CD4-positive, alpha-beta T cell treated with Interleukin-17A for 1 hour (primary cell): ENCODE measurements at places on chromosomes 16 and 17.

GRCh38 chr16:11737713-11738112 lies 4.9 kb downstream of the TXNDC11 start:
- DNase-seq, result no peak

GRCh38 chr16:22789281-22789945 lies 24.5 kb upstream of the HS3ST2 start:
- no peak for DNase-seq

DNA sequence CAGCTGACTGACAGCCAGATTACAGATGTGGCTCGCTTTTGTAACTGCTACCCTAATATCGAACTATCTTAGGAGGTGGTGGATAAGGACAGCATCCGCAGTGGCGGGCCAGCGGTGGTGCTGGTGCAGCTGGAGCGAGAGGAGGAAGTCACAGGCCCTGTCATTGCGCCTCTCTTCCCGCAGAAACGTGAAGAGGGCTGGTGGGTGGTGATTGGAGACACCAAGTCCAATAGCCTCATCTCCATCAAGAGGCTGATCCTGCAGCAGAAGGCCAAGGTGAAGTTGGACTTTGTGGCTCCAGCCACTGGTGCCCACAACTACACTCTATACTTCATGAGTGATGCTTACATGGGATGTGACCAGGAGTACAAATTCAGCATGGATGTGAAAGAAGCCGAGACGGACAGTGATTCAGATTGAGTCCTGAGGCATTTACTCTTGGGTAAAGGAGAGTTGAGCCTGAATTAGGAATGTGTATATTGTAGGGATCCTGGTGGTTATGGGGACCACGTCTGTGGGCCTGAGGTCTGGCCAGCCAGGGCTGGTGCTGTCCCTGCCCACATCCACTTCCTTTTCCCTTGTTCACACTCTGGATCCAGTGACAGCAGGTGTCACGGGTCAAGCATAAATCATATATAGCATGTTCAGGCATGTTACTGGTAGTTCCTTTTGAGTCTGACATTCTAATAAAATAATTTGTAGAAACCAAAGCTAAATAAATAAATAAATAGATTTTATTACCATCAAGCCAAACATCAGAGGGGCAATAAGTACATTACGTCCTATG lies 89.0 kb upstream of the SMURF2 start:
- DNase-seq, result no peak

DNA sequence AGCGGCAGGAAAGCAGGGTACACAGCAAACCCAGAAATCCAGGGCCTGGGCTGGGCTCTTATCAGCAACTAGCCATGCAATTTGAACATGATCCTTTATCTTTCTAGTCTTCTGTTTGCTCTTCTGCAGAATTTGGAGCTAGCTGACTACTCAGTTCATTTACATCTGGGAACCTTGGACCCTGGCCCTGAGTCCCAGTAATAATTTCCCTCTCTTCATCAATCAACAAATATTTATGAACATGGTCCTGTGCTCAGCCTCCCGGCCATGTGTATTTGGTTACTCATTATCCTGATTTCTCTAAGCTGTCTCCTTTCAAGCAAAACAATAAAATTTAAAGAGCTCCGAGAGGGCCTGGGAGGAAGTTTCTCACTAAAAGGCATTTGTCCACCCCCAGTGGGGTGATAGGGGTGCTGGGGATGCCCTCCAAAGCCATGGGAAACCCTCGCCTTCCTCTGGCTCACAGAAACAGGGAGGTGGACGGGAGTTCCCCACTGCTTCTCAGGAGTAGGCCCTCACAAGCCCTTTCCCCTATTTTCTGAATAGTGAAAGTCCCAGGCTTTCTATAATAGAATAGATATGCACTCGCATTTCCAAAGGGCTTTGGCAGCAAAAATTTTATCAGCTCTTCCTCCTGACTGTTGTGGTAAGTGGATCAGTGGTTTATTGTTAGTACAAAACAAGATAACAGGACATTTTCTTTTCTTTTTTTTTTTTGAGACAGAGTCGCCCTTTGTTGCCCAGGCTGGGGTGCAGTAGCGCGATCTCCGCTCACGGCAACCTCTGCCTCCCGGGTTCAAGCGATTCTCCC lies 6.9 kb upstream of the WDR59 start:
- no peak for DNase-seq

DNA sequence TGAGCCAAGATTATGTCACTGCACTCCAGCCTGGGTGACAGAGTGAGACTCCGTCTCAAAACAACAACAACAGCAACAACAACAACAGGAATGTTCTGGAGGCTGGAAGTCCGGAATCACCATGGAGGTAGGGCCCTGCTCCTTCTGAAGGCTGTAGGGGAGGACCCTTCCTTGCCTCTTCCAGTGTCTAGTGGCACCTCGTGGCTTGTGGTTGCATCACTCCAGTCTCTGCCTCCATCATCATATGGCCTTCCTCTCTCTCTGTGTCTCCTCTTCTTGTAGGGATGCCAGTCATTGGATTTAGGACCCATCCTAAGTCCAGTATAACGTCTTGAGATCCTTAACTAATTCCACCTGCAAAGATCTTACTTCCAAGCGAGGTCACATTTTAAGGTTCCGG lies 14.0 kb downstream of the NAGPA start:
- no peak for DNase-seq

GRCh38 chr16:87295259-87295658 lies 21.9 kb downstream of the C16orf95 start:
- peak; percentile 20 for DNase-seq

DNA sequence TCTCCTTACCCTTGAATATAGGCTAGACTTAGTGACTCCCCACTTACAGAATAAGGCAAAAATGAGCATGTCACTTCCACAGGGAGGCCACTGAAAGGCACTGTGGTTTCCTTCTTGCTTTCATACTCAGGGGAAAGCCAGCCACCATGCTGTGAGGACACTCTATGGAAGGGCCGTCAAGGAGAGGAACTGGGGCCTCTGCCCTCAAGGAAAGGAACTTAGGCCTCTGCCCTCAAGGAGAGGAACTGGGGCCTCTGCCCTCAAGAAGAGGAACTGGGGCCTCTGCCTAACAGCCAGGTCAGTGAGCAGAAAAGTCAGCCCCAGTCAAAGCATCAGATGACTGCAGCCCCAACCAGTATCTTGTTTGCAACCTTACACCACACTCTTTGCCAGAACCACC lies 30.1 kb downstream of the VPS35 start:
- DNase-seq, result peak; percentile 42

GRCh38 chr17:75691801-75692626 lies 24.9 kb downstream of the SAP30BP start:
- DNase-seq, result no peak

GRCh38 chr17:50026046-50026675 lies 29.7 kb upstream of the ITGA3 start:
- no peak for DNase-seq
